ENCODE measurements at places on chromosomes 7 and 10.

DNA sequence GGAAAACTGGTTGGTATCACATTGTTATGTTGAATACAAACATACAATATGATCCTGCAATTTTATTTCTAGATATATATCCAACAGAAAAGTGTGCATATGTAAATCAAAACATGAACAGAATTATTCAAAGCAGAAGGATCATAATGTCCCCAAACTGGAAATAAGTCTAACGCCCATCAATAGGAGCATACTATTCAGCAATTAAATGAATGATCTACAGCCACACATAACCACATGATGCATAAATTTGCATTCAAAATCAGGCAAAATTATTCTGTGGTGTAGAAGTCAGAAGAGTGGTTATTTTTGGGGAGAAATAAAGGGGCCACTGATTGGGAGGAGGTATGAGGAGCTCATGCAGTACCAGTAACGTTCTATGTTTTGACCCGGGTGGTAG, 28.6 kb downstream of the NPY start:
- DNase-seq = no peak

- no peak for DNase-seq
These were observed 4.6 kb upstream of the C10orf95 start for GRCh38 chr10:102455893-102456471.

GRCh38 chr10:16828701-16829175, 11.5 kb upstream of the RSU1 start:
- no peak for DNase-seq

DNA sequence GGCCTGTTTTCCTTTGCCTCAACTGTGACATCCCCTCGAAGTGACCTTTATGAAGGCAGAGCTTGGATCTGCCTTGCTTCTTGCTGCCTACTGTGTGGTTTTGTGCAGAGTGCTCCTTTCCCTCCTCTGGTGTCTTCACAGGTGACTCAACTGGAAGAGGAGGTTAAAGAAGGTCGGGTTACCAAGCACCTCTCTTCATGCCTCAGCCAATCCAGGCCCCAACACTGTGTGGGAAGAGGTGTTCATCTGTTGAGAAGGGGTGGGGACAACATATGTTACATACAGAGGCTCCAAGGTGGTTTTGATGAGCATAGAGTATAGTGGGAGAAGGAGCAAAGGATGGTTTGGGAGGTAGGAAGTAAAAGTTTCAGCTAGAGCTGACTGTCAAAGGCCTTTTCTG, 155.7 kb downstream of the AUTS2 start:
- no peak for DNase-seq

GRCh38 chr7:49513911-49514310, 259.5 kb upstream of the VWC2 start:
- no peak for DNase-seq

DNA sequence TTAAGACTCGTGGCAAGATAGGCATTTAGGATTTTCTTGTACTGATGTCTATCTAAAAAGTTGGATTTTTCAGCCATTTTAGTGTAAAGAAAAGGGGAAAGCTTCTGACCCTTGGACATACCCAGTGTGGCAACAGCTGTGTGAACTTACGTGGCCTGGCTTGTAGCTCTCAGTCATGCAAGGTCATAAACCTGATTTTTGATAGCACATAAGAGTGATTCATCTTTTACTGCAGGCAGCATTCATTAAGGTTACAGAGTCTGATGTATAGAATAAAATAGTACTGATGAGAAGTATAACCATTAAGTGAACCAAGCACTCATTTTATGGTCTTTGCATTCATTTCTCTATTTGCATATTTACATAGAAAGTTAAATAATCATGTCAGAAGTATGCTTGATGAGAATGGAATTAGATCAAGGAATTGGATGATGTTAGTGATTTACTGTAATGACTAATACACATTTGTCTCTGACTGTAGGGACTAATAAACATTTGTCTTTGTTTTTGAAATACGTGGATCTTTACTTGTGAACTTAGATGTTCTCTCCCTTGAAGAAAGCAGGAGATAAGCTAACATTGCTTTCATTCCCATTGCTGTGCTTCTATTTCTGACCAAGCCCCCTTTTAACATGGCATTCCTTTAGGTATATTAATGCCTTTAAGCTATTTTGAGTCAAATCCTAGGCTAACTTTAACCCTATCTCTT, 88.2 kb downstream of the GSDME start:
- DNase-seq = no peak

- DNase-seq = no peak
These were observed 58.2 kb downstream of the RBM33 start for GRCh38 chr7:155702616-155703015.

DNA sequence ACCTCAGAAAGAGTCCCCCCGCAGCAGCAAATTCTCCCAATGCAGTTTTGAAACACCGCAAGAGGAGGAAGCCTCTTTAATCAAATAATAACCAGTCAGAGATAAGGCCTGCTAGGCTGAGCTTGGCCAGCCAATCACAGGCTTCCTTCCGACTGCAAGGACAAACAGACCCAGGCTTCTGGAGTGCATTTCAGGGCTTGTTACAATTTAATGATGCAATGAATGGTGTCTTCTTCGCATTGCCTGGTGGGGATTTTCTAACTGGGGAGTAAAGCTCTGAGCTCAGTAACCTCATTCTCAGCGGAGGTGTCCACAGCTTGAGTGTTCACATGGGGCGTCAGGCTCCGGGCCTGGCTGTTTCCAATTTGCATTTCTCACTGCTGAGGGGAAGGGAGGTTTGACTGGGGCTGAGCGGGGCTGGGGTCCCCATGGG, 31.8 kb upstream of the GPAM start:
- DNase-seq = no peak

- no peak for DNase-seq
These were observed 12.1 kb upstream of the PODXL start for GRCh38 chr7:131568510-131568909.

DNA sequence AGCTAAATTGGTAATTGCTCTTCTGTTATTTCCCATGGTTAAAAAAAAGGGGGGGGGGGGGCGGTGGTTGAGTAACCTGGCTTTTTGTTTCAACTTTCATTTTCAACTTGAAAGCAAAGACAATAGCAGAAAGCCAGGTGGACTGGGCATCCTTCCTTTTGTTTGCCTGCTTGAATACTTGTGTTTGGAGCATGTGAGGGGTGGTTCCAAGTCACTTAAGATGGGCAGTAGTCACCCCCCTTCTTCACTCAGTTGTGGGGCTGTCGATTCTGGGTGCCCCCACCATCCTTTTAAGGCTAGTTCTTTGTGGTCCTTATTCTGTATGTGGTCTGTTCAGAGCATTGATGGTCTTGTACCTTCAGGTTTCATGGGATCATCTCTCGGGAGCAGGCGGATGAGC, 165.6 kb upstream of the PRR15 start:
- DNase-seq = no peak

- no peak for DNase-seq
These were observed 484.9 kb downstream of the GPAM start for GRCh38 chr10:111698711-111699110.

- no peak for DNase-seq
These were observed 397.6 kb downstream of the THSD7A start for GRCh38 chr7:11434366-11434765.

DNA sequence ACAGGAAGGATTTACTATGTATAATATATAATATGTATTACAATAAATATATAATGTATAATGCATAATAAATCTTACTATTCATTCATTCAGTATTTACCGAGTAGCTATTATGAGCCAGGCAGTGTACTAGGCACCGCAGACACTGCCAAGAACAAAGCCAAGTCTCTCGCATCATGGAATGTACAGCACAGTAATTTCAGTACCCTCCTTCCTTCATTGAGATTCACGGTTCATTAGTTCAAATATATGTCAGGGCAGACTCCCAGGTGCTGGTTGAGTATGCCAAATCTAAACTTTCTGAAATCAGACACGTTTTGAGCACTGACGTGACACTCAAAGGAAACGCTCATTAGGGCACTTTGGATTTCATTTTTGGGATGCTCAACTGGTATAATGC, 9.1 kb downstream of the USP6NL start:
- DNase-seq = no peak

DNA sequence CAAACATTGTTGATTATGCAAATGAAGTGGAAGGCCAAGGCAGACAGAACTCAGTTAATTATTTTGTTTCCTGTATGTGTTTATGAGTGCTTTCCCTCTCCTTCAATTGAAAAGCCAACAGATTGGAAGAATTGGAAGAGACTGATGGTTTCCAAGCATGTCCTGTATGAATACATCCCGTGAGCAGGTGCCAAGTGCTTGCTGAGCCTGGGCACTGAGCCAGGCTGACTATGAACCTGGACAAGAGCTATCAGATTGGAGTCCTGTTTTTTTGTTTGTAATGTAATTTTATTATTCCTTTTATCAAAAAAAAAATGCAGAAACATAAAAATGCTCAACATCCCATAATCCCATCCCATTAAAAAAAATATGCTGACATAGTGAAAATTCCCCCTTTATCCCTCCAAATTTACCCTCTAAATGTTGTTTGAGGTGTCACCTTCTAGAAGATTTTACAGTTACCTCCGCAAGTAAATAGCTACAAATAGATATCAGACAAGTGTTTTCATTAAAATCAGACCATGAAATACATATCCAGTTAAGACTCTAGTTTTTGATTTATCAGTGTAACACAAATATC, 449.5 kb downstream of the GRID1 start:
- no peak for DNase-seq

- no peak for DNase-seq
These were observed 38.8 kb upstream of the GRB10 start for GRCh38 chr7:50821457-50822008.

- no peak for DNase-seq
These were observed 1.5 kb downstream of the IPMK start for GRCh38 chr10:58266003-58266825.

- DNase-seq = no peak
These were observed 133.7 kb downstream of the PTPRZ1 start for GRCh38 chr7:122006687-122007086.

GRCh38 chr7:143265017-143265693, 1.9 kb downstream of the GSTK1 start:
- DNase-seq = no peak

GRCh38 chr10:86165666-86166065, 200.9 kb downstream of the GRID1 start:
- DNase-seq = no peak

- no peak for DNase-seq
These were observed 46.9 kb downstream of the AP3M1 start for GRCh38 chr10:74103560-74104258.

GRCh38 chr7:139748941-139749340, 28.9 kb downstream of the HIPK2 start:
- no peak for DNase-seq

DNA sequence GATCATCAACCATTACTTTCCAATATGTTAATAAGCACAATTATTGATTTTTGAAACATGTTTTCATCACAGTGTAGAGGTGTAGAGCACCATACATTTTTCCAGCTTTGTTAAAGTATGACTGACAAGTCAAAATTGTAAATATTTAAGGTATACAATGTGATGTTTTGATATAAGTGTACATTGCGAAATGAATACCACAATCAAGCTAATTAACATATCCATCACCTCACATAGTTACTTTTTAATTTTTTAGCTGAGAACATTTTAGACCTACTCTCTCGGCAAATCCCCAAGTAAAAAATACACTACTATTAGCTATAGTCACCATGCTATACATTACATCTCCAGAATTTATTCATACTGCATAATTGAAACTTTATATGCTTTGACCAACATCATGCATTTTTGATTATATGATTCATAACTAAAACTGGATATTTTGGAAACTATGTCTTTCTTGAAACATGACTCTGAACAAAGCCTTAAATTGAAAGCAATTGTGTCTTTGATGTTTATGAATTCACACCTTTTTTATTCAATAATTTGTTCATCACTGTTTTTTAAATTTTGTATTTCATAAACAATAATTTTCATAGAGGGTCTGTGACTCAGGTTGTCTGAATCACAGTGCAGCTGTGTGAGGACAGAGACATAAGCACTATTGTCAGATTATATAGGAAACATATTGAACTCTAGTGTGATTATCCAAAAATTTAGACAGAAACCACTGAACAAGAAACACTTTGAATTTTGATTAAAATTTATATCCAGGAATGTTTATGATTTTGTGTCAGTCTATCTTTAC, 486.1 kb downstream of the SEMA3D start:
- no peak for DNase-seq

DNA sequence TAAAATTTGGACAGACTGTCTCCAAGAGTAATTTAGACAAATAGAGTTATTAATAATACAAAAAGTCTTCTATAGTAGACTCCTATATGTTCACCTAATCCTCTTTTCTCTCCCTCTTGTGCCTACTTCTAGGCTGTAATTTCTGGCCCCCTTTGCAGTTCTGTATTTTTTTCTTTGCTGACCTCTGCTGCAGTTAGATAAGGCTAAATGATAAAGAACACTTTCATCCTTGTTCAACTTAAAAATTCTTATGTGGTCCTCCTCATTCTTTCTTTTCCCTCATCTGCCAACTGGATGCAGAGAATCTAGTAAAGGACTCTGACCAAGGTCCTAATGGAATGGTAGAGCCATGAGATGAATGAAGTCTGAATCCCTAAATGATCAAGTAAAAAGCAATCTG, 20.1 kb downstream of the GLCCI1 start:
- no peak for DNase-seq

DNA sequence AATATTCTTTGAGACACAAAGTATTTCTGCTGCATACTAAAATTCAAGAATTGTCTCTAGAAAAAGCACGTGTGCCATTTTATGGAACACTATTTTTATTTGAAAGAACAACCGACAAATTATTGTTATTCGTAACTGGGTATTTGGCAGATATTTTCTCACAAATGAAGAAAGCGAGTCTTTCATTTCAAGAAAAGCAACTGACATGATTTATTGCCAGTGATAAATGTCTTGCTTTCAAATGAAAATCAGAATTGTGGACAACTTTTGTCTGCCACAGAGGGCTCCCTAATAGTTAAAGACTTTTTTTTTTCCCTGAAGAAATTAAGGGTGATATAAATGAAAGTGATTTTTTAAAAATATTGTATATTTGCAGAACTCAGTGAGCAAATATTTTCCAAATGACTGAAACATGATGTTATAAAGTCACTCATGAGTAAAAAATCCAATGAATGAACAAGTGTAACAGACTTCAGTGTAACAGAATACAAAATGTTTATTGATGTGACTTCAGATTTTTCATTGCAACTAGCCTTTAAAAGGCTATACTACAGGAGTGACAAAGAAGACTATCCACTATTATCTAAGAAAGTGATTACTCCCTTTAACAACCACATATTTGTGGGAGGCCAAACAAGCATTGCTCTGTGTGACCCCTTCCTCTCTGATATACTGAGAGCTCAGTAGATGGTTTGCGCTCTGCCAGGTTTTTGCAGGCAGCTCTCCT, 49.0 kb upstream of the SEMA3E start:
- no peak for DNase-seq

DNA sequence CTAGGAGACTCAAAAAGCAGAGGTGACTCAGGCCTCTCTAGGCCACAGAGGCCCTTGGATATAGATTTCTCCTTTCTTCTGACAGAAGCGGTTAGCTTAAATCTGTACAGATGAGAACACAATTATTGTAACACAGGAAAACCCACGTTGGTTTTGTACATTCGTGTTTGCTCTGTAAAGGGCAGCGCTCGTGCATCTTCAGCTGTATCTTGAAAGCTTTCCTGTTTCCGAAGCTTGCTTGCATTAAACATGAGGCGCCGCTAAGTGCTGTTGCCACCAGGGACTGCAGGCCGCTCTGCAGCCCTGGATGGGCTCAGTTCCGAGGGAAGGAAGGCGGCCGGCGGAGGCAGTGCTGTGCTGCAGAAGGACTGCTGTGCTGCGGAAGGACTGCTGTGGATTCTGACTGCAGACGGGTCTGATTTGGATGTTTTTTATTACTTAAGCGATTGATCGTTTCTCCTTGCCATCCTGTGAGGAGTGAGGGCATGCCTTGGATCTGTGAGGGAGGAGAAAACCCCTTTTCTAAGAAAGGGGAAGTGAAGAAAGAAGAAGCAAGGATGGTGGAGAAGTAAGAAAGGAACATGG, 53.3 kb downstream of the FHIP2A start:
- no peak for DNase-seq
